ENCODE measurements at places on chromosomes 2 and 18. TPM values are rescaled to one million over a fixed set of nuclear protein-coding genes. Genes with fewer than 3 reads are reported as not detected.
A peak's percentile ranks its signal among the peaks of the same experiment; 100 is the strongest.

HOXD11 gene
- polyA plus RNA-seq = not detected

ABCB11 gene
- not detected for polyA plus RNA-seq

GRCh38 chr18:30359521-30359920 is 683.0 kb downstream of the DSC3 start:
- DNase-seq = peak; percentile 67

DNA sequence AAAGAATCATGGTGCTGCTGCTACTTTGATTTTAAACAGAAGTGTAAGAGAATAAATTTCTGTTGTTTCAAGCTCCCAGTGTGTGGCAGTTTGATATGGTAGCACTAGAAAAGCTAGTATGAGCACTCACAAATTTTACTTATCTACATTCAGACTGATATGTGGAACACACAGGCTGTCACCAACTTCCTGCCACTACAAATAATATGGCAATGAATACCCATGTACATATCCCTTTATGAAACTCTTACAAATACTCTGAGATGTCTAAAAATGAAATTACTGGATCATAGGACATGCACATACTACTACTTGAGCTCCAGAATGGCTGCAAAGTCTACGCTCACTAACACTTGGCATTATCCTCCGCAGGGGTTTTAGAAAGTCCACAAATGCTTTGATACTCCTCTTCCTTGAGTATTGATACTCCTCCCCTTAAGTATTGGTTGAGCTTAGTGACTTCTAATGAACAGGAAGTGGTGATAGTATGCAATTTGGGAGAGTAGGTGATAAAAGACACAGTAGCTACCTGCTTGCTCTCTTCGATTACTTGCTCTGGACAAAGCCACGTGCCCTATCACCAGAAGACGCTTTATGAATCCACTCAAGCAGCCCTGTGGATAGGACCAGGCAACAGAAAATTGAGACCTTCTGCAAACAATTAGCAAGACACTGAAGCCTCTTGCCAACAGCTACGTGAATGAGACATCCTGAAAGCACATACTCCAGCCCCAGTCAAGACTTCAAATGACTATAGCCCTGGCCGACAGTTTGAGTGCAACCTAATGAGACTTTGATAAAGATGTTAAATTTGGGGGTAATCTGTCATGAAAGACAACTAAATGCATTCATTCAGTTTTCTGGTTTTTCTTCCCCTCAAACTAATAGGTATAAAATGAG is 35.4 kb downstream of the FBXO11 start:
- no peak for DNase-seq

- DNase-seq = no peak
Observed at GRCh38 chr2:52454962-52455361, 1312.6 kb upstream of the CHAC2 start.

GRCh38 chr2:58834404-58834803 is 593.3 kb upstream of the FANCL start:
- DNase-seq = peak; percentile 15

- DNase-seq = no peak
Observed at GRCh38 chr18:28198620-28199019, 21.7 kb upstream of the CDH2 start.

DNA sequence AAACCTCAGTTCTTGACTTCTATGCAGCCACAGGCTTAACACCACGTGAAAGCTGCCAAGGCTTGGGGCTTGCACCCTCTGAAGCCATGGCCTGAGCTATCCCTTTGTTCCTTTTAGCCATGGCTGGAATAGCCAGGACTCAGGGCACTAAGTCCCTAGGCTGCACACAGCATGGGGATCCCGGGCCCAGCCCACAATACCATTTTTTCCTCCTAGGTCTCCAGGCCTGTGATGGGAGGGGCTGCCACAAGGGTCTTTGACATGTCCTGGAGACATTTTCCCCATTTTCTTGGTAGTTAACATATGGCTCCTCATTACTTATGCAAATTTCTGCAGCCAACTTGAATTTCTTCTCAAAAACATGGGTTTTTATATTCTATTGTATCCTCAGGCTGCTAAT is 619.1 kb downstream of the NYAP2 start:
- no peak for DNase-seq

DNA sequence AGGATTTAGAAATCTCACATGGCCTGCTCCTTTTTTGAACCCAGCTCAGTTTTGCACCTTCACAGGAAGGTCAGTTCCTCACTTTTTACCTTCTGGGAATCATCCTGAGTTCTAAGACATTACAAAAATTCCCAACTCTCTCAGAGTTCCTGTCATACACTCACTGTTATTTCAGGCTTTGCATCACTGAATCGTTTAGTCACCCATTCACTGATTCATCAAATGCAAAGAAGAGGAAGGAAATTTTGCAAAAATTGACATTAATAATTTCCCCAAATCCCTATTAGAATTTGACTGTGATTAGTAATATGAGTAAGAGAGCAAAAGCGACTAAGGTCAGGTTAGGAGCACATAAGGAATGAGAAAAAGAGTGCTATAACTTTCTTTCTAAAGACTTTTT is 197.5 kb downstream of the PDE1A start:
- peak; percentile 40 for DNase-seq

GRCh38 chr2:205403244-205403825 is 279.0 kb upstream of the NRP2 start:
- no peak for DNase-seq

- no peak for DNase-seq
Observed at GRCh38 chr2:203861197-203861596, 6.4 kb upstream of the CTLA4 start.

GRCh38 chr2:68917034-68917718 is 35.5 kb downstream of the GKN2 start:
- DNase-seq = no peak

GRCh38 chr2:8022908-8023640 is 658.8 kb upstream of the ID2 start:
- DNase-seq = no peak

GRCh38 chr18:34718610-34719009 is 8.5 kb downstream of the DTNA start:
- no peak for DNase-seq

GRCh38 chr2:67645280-67646138 is 248.4 kb downstream of the ETAA1 start:
- no peak for DNase-seq

GRCh38 chr2:130720528-130720927 is 8.3 kb upstream of the GPR148 start:
- no peak for DNase-seq

GRCh38 chr2:86461042-86461743 is 20.0 kb downstream of the KDM3A start:
- DNase-seq = no peak
